Panc1 (cell line): ENCODE measurements at places on chromosomes 13 and 19.

GRCh38 chr13:94617389-94618000 is 15.8 kb downstream of the GPR180 start:
- peaks cover 9% of the 10 kb centered on the region for H3K36me3 ChIP-seq
- H3K4me3 ChIP-seq: no peak overlapping the region
- no peaks in the 10 kb centered on the region for H3K27me3 ChIP-seq
- DNase-seq: no peak

DNA sequence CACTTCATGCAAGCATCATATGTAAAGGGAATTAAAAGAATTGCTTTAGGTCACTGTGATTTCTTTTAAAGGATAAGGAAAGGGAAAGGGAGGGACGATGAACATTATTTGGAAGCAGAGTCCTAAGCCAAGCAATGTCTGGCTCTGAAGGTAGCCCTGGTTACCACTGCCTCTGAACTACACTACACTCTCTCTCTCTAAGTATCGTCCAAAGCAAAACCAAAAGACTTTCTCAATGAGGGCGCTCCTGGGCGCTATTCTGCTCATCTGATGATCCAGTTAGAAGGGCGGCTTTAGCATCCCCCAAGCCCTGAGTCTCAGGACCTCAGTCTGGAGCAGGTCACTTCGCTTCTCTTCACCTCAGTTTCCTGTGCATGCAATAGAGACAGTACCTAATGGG is 26.2 kb downstream of the FOXO1 start:
- H3K4me1 ChIP-seq: no peaks in the 10 kb centered on the region
- H3K27me3 ChIP-seq: no peaks in the 10 kb centered on the region
- H3K36me3 ChIP-seq: no peaks in the 10 kb centered on the region
- H3K4me3 ChIP-seq: no peak overlapping the region
- no peak for DNase-seq

DNA sequence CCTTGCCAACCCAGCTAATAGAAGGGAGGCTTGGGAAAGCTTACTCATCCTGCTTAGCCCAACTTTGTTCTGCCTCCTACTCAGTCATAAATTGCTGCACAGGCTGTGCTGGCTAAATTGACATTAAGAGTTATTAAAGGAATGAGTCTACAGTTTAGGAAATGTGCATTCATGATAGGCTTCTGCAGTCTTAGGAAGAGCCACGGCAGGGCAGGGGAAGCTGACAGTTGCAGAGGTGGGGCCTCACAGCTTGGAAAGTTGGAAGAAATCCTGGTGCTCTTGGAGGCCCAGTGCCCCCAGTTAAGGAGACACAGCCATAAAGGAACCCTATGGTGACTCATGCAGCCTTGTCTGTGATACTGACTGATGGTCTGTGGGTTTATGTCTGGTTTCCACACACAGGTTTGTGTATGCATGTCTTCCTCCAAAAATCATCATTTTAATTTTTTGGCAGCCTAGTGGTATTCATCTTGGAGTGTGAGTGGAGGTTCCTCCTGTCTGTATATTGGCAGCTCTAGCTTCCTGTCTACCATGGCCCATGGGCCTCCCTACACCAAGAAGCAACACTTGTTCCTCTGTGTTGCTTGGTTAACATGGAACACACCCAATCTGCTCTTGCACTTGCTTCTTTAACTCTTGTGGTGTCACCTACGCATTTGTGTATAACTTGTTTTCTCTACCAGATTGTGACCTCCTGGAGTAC is 135.0 kb upstream of the KL start:
- DNase-seq: no peak
- no peaks in the 10 kb centered on the region for H3K36me3 ChIP-seq
- no peak overlapping the region for H3K27ac ChIP-seq
- H3K4me1 ChIP-seq: no peaks in the 10 kb centered on the region
- no peaks in the 10 kb centered on the region for H3K27me3 ChIP-seq
- no peak overlapping the region for H3K4me3 ChIP-seq

- peak within 1 kb of the TSS; percentile 99 for H3K4me3 ChIP-seq
- peak within 1 kb of the TSS; percentile 83 for H3K27ac ChIP-seq
- H3K36me3 ChIP-seq: peaks cover 32% of the 10 kb centered on the region
- DNase-seq: no peak
- H3K27me3 ChIP-seq: no peaks in the 10 kb centered on the region
These were observed at the start of gene EEF2 for GRCh38 chr19:3984908-3985642. Gene EEF2 (minus strand): TSS chr19:3985463. CDS start chr19:3985380, 83 bp downstream.

DNA sequence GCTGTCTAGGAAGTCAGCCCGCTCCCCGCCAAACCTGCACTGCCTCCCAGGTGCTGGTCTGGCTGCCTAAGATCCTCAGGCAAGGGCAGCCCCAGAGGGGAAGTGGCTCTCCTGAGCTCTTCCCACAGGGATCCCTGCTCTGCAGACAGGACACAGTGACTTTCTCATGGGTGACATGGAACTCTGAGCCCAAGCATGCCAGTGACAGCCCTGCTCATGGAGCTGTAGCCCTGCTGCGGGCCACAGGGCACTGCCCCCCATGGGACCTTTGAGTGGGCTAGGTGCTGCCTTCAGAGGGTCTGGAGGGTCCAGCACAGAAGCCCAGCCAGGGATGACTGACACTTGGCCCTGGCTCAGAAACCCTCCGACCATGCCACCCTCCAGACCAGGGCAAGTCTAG is 109.1 kb downstream of the TUBA3C start:
- DNase-seq: no peak
- no peak overlapping the region for H3K27ac ChIP-seq
- no peak overlapping the region for H3K4me3 ChIP-seq
- H3K4me1 ChIP-seq: no peaks in the 10 kb centered on the region
- H3K27me3 ChIP-seq: no peaks in the 10 kb centered on the region
